ENCODE measurements at places on chromosomes 4 and X.

GRCh38 chr4:41844327-41844726 is 90.9 kb upstream of the TMEM33 start:
- DNase-seq, result no peak

- no peak for DNase-seq
These were observed 53.5 kb upstream of the PCDH10 start for GRCh38 chr4:133095591-133095990.

GRCh38 chrX:68570598-68570997 is 71.7 kb downstream of the YIPF6 start:
- DNase-seq, result no peak

- peak; percentile 97 for DNase-seq
These were observed 53.6 kb upstream of the IGFBP7 start for GRCh38 chr4:57163530-57164459.

GRCh38 chrX:57406149-57406548 is 119.6 kb downstream of the FAAH2 start:
- DNase-seq, result no peak

GRCh38 chr4:13476915-13477314 is 7.2 kb downstream of the RAB28 start:
- DNase-seq, result no peak

- no peak for DNase-seq
These were observed 25.6 kb downstream of the SPATA18 start for GRCh38 chr4:52076731-52077130.

GRCh38 chrX:39859991-39860861 is 237.5 kb downstream of the BCOR start:
- peak; percentile 57 for DNase-seq

DNA sequence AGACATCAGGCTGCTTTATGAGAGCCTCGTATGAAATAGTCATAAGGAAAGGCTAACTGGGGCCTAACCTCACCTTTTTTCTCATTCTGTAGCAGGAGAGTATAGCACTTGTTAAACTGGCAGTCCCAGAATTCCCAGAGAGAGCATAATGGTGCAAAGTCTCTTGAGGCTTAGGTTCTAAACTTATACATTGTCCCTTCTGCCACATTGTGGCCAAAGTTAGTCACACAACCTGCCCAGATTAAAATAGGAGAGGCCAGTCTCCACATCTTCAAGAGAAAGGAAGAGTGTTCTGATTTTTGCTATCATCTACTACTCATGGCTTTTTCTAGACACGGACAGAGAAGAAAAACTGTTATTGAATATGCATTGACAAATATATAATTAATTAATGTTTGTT is 1588.9 kb upstream of the PCDH7 start:
- DNase-seq, result no peak

Data from Kasumi-1 (cell line).